ENCODE measurements at places on chromosomes 5 and 9.
A peak's percentile ranks its signal among the peaks of the same experiment; 100 is the strongest.

DNA sequence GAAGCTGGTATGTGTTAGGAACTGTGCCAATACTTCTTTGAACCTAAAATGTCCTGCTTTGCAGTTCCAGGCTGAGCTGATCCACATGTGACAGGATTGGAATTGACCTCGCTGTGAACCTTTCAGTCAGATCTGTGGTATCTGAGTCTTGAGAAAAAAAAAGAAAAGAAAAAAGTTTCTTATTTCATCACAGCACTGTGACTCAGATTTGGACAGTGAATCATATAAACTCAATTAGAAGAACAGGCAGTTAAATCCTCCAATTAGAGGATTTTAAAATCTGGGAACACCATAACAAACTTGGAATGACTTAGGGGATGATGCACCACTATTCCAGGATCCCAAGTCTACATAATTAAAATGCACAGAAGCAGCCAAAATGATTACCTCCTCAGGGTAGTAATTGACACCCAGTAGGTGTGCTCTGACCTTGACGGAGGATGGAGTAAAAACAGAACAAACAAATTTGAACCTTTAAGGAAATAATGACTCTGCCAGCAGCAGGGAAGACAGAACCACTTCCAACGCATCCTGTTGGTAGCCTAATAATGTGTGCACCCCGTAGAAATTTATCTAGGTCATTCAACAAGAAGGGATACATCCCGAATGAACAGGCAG, 57.8 kb upstream of the RAI14 start:
- DNase-seq = peak; percentile 69

DNA sequence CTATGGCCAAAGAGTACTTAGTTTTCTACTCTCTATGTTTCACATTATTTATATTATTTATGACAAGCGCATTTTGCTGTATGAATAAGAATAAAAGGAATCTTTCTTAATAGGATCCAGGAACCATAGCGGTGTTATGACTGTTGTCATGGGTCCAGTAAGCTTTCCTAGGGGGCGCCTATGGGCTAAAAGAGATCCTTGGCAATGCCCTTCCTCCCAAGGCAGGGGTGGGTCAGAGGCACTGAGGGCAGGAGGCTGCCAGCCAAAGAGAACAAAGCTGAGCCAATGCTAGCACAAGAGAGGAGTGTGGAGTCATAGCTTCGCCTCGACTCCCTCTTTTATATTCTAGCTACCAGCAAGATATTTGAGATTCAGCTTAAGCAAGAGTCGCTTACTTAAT, 98.4 kb upstream of the GNAQ start:
- DNase-seq = no peak

DNA sequence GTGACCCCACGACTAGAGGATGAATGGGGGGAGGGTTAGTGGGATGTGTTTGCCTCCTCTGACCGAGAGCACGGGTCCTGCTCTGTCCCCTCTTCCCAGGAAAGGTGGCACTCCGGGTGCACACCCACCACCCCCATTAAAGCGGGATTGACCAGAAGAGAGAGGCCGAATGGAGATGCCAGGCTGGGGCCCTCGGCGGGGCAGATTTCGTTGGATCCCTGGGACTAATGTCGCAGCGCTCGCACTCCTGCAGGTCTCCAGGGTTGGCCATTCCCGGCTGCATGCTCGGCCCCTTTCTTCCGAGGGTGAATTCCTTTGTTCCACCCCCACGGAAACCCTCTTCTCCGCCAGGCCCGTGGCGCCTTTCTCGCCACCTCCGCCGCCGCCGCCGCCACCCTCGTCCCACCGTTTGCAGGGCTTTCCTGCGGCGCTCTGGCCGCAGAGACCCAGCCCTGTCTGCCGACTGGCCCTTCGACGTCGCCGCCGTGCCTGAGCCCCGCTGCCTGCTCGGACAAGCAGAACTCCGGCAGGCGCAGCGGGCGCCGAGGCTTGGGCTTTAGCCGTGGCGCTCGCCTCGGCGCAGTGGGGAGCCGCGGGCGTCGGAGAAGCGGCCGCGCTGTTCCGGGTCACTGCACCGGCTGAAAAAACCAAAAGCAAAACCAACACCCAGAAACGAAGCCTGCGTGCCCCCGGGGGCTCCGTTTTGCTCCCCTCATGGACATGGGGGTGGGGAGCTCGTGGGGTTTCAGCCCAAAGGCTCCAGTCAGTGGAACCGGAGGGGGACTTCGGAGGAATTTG, 11.8 kb downstream of the LMX1B start:
- DNase-seq = no peak

DNA sequence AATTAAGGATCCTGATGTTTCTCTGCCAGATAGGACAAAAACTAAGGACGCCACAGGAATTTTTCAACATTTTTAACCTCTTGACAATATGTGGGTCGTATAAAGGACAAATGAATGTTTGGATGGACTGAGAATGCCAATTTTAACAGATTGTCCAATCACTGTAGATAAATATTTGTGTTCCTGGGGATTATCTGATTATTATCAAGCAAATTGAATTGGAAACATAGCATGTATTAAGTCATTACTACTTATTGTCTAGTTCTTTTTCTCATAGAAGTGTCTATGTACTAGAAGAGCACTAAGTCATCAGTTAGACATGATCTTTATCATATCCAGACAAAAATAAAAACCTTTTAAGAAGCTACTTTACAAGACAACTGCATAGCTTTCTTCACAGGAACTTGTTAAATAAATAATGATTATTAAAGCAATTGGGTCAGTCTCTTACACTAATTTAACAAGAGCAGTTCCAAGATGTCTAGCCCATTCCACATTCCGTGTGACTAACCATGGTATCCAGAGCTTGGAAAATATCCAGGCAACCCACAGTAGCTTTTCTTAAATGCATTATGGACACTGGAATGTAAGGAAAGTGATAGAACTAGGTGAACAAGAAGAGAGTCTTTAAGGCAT, 127.5 kb upstream of the CDKN2B start:
- DNase-seq = peak; percentile 47

- DNase-seq = no peak
Observed at GRCh38 chr5:52725065-52725746, 62.5 kb upstream of the ITGA1 start.

- DNase-seq = no peak
Observed at GRCh38 chr5:3373391-3373790, 222.2 kb upstream of the IRX1 start.

DNA sequence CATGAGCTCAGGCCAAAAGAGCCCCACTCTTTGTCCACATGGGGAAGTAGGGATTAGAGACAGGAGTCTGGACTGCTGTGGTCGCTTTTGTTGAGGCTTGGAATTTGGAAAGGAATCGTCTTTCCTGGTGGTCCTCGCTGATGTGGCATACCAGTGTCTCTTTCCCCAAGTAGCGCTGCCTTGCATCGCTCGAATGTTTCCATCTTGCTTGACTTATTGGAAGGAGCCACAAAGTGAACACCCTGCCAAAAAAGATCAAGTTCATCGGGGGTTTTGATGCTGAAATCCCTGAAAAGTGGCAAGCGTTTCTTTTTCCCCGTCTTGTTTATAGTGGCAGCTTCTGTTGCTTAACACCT, 161.3 kb downstream of the MACROH2A1 start:
- DNase-seq = peak; percentile 54

DNA sequence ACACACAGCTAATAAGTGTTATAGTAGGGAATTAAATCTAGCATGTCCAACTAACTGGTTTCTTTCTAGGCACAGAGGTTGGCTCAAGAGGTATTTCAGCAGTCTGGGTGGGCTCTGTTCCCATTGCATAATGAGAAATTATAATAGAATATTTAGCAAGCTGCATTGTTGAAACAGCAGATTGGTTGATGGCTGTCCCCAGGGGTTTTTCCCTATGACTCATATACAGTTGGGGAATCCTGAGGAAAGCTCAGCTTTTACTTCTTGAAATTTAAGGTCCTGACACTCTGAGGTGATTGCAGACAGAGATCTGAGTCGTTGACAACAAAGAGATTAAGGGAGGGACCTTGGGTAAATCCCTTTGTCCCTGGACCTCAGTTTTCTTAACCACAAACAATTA, 38.3 kb upstream of the TNFSF8 start:
- DNase-seq = peak; percentile 45

DNA sequence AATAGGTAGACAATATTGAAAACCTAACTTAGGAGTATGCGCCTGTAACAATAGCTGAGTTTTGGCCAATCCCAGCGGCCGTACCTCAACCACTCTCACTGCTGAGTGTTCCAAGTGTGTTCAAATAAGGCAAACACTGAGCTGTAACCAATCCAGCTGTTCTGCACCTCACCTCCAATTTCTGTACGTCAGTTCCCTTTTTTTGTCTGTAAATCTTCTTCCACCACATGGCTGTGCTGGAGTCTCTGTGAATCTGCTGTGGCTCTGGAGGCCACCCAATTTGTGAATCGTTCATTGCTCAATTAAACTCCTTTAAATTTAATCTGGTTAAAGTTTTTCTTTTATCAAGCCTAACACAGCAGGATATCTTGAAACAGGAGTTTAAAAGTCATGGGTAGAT, 116.3 kb downstream of the SLC28A3 start:
- DNase-seq = no peak

DNA sequence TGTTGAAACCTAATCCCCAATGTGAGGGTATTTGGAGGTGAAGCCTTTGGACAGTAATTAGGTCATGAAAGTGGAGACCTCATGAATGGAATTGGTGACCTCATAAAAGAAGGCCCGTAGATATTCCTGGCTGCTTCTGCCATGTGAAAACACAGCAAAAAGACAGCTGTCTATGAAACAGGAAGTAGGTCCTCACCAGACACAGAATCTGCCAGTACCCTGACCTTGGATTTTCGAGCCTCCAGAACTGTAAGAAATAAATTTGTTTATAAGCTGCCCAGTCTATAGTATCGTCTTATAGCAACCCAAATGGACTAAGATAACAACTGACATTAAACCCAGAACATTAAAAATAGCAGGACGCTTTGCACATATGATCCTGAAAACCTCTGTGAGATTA, 371.1 kb downstream of the SPOCK1 start:
- DNase-seq = no peak

GRCh38 chr5:157864067-157864466, 5.1 kb upstream of the CLINT1 start:
- no peak for DNase-seq

GRCh38 chr5:179306191-179307012, 38.9 kb downstream of the ADAMTS2 start:
- DNase-seq = no peak

DNA sequence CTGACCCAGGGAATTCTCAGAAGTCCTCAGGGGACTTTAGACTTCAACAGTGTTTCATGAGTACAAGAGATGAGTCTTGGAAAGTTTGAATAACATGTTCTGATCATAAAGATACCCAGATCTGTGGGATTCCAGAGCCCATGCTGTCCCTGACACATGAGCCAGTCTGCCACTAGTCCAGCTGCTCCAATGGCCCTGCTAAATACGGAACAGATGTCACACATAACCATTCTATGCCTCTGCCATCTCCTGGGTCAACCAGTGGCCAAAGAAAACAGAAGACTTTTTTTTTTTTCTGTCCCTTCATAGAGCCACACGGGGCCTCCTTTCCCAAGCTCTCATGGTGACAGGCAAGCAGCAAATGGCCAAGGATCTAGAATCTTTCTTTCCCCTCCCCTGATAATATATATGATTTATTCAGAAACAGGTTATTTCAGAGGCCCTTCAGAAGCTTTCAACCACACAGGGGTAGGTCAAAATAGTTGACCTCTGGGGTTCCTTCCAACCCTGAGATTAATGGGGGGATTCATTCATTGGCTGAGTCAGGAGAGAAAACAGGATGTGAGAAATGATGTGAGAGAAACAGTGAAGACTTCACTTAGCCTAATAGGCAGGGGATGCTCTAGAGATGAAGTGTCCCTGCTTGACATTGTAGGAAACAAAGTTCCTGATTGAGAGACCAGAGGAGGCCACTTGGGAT, 367.7 kb downstream of the CDK5RAP2 start:
- no peak for DNase-seq

GRCh38 chr5:96683392-96683791, 21.2 kb downstream of the CAST start:
- DNase-seq = no peak

DNA sequence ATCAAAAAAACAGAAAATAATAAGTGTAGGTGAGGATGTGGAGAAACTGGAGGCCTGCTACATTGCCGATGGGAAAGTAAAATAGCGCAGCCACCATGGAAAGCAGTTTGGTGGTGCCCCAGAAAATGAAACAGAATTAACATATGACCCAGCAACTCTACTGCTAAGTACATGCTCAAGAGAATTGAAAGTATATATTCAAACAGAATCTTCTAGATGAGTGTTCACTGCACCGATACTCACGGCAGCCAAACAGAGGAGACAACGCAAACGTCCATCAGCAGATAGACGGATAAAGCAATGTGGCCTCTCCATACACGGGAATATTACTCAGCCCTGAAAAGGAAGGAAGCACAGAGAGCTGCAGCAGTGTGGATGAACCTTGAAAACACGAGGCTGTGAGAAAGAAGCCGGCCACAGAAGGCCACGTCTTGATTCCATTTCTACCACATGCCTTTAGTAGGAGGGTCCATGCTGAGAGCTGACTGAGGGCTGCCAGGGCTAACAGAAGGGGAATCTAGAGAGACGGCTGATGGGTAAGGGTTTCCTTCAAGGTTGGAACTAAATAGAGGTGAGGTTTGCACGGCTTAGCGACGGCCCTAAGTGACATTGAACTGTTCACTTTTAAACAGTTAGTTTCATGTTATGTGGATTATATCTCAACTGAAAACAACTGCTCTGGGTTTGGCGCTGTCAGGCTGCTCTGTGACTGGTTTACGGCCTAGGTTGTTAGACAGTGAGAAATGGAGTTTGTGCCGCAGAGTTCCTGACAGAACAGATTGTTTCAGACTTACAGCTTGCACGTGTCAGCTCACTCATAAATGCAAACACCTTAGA, 29.8 kb downstream of the AHRR start:
- no peak for DNase-seq

DNA sequence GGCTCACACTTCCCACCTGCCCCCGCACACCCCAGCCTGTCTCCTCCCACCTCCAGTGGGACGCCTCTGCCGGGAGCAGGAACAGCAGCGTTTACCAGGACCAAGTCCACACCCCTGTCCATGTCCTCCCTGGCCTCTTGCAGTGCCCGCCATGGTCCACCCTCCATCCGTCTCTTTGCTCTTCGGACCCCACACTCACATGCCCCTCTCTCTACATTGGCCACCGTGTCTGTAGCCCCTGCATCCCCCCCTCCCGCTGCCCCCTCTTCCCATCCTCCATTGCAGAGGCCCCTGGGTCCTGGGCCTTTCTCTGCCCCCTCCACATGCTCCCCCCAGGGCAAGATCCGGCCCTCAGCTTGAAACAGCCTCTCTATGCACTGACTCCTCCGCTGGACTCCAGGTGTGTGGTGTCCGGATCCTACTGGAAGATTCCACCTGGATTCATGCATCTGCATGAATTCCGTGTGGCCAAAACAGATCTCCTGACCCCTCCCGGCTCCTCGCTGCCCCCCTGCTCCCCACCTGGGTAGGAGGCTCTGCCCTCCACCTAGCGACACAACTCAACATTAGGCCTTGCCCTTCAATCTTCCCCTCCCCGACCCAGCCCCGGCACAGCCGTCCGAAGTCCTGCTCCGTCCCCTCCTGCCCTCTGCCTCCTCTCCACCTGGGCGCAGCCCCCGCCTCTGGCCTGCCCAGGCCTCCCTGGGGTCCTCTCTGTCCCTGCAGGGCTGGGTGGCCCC, 168.5 kb downstream of the OLFM1 start:
- DNase-seq = no peak

Measured in SJSA1 (cell line).